ENCODE measurements at places on chromosomes 12 and 14. TPM values are rescaled to one million over a fixed set of nuclear protein-coding genes. Genes with fewer than 3 reads are reported as not detected.

DNA sequence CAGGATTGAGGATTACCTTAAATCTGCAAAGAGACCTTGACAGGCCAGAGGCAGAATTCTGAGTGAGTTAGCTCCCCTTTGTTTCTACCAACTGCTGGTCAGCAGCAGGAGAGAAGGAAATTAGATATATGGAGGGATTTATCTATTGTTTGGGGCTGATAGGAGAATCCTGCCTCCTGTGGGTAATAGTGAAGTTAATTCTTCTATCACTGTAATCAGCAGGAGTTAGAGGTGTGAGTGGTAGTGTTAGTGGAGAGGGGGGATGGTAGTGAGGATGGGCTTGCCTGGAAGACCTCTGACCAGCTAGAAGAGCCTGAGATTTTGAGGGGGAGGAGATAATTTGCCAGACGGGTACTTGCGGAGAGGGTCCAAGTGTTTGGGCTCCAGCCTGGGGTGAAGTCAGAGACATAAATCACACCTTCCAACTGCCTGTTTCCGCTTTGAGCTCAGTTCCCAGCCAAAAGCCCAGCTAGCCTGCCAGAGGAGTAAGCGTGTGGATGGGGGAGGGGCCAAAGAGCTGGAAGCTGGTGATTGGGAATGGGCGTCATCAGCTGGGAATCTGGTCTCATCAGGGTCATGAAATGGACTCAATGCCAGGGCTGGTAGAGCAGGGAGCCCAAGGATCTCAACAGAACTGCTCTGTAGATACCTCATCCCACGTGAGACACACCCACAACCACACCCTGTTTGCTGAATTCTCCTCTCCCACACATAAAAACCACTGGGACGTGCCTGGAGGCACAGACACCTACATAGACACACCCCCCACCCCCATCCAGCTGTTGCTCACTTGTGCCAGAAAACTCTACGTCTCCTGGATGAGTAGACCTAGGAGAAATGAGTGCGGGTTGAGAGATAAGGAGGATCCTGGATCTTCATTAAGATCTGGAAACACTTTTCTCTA lies 13.1 kb upstream of the ITGA5 start:
- DNase-seq: peak; percentile 93

The CLEC2A gene
- total RNA-seq: not detected

The ARMH4 gene
- 16.3 TPM for total RNA-seq

DNA sequence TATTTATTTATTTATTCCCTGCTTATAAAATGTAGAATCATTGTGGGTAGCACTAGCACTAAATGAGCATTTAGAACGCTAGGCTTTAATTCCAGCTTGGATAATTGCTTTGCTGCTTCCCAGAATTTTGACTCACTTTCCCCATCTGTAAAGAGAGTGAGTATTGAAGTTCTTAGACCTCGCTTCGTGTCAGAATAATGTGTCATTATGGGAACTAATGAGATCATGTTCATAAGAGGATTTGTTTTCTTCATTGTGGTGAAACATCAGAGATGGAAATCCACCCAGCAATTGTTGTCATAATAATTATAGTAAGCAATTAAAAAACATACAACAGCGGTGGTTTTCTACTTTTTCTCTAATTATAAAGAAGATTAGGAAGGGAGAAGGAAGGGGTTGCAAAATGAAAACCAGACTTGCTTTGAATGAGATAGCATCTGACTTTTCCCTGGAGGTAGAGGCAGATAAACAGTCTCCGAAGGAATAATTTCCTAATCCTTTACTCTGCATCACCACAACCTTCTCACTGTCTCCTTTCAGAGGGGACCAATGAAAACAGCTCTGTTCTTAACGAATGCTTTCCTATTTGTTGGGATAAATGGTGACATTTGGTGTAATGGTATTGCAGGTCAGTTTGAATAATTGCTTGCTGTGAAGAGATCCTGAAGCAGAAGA lies 86.8 kb upstream of the ARHGAP5 start:
- DNase-seq: no peak

DNA sequence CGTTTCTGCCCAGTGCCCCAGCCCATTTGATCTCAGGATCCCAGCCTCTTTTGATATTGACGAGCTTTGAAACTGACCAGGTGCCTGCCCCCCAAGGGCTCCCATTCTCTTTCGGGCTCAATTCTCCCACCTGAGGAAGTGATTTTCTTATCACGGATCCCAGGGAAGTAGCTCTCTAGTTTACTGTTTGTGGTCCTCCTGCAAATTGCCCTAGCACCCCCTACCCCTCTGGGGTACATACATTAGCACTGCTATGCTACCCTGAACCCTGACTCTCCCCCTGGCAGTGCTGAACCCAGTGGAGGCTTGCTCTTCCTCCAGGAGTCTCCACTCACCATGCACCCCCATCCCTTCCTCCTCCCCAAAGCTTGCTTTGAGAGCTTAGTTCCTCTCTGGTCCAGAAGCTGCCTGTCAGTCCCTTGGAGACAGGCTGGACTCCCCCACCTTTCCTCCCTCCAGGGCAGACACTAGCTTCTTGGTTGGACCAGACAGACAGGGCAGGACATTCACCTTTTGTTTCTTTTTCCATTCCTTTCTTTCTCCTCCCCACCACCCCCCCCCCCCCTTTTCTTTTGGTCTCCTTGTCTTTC lies 4.4 kb upstream of the TBX3 start:
- no peak for DNase-seq

The RNASE7 gene
- total RNA-seq: not detected

The TMEM179 gene
- total RNA-seq: 0.52 TPM

DNA sequence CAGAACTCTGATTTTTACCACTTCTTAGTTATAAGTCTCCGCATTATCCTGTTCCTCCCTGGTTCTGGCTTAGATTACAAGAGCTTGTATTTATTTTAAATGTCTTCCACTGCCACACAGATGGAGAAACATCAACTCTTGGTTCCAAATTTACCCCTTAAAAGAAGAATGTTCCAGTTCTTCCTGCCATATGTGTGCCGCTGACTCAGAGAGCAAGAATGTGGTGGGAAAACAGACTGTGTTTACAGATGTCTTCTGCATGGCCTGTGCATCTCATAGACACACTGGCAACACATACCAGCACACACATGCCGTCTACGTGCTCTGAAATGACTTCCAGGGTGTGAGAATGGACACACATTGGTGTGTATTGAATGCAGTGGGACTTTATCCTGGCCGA lies 383.0 kb downstream of the LRIG3 start:
- no peak for DNase-seq

DNA sequence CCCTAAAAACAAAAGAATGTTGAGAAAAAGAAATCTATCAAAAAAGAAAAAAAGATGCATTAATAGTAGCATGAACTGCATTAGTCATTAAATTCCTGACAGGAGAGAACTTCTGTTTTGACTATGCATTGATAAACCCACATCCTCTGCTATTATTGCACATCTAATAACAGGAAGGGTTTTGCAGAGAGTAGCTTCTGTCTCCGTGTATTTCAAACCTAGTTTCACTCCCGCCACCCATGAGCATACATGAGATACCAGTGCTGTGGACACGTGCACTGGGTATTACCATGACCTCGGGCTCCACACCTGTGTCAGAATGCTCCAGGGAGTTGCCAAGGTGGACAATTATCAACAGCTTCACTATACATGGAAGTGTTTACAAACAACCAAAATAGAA lies 449.1 kb upstream of the SOX5 start:
- no peak for DNase-seq

DNA sequence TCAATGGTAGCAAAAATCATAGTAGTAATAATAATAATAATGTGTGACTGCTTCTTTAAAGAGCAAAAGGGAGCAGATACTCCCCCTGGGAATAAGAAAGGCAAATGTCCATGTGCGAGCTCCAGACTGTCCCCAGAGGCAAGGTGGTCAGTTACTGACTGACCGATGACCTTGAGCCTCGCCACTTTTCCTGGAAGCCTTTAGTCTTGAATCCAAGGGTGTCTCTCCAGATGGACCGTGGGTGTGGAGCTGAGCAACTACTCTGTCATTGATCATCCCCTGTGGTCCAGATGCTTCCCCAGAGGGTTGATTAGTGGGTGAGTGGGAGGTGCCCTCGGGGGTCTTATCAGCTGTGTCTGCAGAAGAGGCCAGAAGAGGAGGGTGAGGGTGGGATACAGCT lies 418.5 kb upstream of the TBX3 start:
- no peak for DNase-seq

The HSPB8 gene
- 530 TPM for total RNA-seq

GRCh38 chr12:49201595-49202295 lies 12.9 kb upstream of the TUBA1A start:
- DNase-seq: peak; percentile 57

- no peak for DNase-seq
Measured at GRCh38 chr14:88831284-88831683, 6.8 kb downstream of the TTC8 start.

DNA sequence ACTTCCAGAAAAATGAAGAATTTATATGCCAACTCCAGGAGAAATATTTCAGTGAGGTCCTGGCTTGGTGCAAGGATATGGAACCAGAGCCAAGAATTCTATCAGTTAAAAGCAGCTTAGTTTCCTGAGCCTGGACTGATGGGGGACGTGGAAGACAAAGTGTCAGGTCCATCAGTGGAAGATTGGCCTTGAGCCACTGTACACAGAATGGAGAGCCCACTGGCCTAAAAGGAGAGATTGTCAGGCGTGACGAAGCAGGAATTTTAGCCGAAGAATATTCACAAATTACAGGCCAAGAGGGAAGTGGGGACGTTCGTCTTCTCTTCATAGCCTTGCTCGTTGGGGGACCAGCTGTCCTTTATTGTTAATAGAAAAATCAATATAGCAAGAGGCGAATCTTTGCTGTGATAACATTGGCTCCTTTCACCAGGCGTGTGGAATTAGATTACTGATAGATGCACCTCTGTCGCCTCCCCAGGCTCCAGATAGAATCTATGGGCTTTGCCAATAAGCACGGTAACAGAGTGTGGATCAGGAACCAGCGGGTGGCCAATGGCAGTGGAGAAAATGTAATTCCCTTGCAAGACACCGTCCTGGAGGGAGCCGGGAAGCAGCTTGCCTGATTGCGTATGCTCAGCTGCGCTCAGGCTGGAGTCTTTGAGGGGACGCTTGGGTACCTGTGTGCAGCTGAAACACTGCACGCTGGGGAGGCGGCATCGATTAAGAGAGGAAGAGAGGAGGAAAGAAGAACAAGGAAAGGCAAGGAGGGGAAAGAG lies 56.4 kb downstream of the TMEM132C start:
- no peak for DNase-seq

The SPIC gene
- total RNA-seq: not detected

GRCh38 chr14:32510815-32511214 lies 181.7 kb downstream of the AKAP6 start:
- DNase-seq: no peak
